ENCODE measurements at places on chromosomes 12 and 14. TPM values are rescaled to one million over a fixed set of nuclear protein-coding genes. Genes with fewer than 3 reads are reported as not detected.

NOVA1 gene
- total RNA-seq = 3.8 TPM

DNA sequence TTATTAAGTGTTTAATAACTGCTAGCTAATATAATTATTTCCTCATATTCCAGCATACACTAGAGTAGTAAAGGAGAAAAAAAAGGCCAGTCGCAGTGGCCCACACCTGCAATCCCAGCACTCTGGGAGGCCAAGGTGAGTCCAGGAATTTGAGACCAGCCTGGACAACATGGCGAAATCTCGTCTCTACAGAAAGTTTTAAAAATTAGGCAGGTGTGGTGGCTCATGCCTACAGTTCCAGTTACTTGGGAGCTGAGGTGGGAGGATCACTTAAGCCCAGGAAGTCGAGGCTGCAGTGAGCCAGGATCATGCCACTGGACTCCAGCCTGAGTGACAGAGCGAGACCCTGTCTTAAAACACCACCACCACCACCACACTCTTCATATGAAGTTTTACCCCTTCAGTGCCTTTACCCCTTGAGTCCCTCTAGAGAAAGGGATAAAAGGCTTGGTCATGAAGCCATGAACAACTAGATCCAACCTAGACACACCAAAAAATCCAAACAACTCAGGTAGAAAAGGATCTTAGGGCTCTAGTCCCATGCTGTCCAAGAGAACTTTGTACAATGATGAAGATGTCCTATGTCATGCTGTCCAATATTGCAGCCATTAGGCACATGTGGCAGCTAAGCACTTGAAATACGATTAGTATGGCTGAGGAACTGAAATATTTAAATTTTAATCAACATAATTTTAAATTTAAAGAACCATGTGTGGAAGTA lies 29.6 kb downstream of the ATXN2 start:
- no peak for DNase-seq

DNA sequence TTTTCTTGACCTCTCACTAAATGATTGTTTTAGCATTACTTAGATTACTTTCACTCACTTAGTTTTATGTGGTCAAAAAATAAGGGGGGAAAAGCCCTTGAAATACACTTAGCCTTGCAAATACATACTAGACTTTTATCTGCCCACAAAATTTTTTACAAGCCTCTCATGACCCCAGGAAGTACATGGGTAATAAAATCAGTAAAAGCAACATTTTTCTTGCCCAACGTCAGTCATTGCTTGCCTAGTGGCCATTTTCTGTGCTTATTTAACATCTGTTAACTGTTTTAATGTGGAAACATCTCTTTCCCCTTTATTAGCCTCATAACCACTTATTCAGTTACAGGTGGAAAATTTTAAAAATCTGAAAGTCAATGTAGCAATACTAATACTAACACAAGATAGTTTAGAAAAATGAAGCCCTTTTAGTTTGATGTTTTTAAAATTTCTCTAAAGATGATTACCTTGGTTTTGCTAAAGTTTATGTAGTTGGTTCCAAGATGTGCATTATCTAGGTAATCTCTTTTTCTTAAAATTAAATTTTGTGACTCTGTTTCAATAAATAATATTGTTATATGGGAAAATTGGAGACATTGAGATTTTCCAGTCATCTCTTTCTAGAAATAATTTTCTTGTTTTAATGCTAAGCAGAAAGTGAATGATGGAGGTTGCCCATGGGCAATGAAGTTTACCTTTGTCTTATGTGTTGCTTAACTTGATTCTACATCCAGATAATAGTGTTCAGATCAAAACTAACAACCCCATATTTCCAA lies 175.5 kb downstream of the TMTC2 start:
- no peak for DNase-seq

- DNase-seq = no peak
Measured at GRCh38 chr12:47397664-47398281, 308.1 kb downstream of the RPAP3 start.

MBD6 gene
- 34.5 TPM for total RNA-seq

DNA sequence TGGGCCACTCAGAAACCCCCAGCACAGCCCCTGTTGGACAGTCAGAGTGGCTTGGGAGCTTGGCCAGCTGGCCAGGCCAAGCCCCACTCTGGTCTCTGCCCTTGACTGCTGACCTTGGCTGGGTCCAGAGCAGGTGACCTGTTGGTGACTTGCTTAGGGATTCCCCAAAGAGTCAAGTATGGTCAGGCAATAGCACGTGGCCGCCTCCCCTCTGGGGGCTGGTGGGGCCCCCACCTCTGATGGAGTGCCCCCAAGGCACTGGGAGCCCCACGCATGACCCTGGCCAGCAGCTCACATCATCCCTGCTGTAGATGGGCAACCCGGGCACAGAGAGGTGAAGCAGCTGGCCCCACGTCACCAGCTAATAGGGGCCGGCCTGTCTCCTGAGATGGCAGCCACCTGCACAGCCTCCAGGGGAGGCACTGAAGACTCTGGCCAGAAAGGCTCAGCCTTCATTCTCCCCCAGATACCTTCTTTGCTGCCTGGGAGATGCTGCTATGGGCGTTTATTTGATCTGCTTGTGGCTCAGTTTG lies 1.8 kb downstream of the CCDC197 start:
- peak; percentile 26 for DNase-seq

DNA sequence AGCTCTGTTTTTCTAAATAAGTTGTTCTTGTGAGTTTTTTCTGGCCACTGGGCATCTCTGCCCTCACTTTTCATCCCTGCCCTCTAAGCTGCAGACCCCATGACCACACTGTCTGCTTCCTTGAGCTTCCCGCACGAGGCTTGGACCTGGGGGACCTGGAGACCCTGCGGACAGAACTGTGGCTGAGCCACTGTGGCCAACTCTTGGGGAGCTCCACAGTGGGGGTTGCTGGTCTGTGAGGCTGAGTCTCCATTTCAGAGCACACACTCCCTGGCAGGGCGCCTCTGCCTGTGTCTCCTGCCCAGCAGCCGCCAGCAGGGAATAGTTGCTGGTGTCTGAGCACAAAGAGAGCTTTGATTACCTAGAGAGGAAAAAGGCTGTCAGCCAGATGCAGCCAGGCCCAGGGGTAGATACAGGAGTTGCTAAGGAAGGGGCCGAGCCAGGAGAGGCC lies 13.1 kb upstream of the RIN3 start:
- DNase-seq = no peak

DNA sequence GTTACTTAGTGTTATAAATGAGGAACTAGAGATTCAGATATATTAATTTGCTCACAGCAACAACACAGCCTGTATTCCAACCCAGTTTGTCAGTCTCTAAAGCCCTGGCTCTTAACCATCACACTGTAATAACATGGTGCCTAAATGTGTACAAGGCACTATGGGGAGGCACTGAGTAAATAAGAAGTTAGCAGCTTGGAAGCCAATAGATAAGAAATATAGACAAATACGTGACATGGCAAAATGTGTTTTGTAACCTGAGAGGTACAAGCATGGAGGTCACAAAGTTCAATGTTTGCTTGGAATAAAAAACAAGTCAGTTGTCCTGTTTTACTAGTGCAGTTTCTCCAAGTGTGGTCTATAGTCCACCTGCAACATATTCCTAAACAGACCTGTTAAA lies 16.3 kb upstream of the SLCO1A2 start:
- DNase-seq = no peak
